Omental fat pad (tissue), 4 donors: ENCODE measurements at places on chromosomes 7 and 10. TPM values are rescaled to one million over a fixed set of nuclear protein-coding genes. Genes with fewer than 3 reads are reported as not detected.

The SAP25 gene
- 1.1 TPM for total RNA-seq

The C7orf57 gene
- total RNA-seq: not detected

The ANKRD1 gene
- not detected for total RNA-seq

The KLF6 gene
- total RNA-seq: 207 TPM

The SERPINE1 gene
- total RNA-seq: 861 TPM

The SPDYE8 gene
- not detected for total RNA-seq

The CC2D2B gene
- 1.2 TPM for total RNA-seq

The CLEC5A gene
- 0.60 TPM for total RNA-seq

The GPER1 gene
- 4.5 TPM for total RNA-seq

The STEAP1 gene
- 58.7 TPM for total RNA-seq

- no peak for DNase-seq
Measured at GRCh38 chr10:59702347-59702746, 7.3 kb downstream of the SLC16A9 start.

DNA sequence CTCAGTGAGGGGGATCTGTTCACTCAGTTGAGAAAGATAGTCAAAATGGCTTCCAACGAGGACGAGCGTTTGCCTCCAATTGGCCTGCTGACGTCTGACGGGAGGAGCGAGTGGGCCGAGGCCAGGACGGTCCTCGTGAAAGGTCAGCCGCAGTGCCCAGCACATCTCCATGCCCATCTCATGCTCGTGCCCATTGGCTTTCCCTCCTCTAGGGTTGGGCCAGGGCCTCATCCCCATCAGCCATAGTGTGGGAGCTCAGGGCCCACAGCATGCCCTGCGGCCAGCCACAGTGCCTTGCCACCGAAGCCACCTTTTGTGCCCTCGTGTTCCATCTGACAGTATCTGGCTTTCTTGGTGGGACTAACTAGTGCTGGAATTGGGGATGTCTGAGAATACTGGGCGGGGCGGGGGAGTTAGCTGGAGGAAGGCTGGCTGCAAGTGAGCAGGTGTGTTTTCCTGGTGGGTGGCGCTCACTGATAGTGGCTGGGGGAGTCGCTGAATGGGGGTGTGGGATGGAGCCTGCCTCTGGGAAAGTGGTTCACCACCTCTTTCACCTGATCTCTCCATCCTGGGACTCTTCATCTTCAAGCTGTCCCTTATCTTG is 13.9 kb downstream of the CHAT start:
- DNase-seq: no peak

- no peak for DNase-seq
Measured at GRCh38 chr10:113788604-113789083, 37.2 kb downstream of the PLEKHS1 start.

DNA sequence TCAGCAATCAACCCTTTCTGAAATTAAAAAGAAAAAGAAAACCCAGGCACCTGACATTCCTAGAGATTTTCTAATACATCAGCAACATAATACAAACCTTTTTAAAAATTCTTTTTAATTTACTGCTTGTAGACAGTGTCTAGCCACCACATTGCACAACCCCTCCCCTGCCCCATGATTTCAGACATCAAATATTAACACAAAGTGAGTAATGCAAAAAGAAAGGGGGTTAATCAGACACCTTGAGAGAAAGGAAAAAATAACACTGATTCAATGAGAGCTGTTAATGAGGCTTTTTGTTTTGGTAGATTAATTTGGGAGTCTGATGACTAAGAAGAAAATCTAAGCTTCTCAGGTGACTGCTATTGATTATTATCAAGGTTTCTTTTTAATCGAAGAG is 55.3 kb downstream of the SLC25A13 start:
- DNase-seq: no peak

GRCh38 chr7:36964297-36964696 is 240.0 kb upstream of the AOAH start:
- no peak for DNase-seq

DNA sequence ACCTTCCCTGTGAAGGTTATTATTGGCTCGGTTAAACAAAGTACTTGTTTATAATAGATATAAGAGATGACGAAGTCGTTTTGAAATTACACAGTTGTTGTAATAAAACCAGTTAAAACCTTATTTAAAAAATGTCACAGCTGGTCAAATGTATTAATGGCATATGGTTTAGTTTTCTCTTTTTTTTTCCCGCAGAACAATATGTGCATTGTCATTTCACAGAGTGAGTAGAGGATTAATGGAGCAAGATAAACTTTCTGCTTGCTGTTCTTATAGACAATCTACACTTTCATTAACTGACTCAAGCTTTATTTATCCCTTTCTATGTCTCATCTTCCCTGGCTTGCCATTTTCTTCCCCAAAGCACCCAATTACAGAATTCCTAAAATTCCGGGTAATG is 404.3 kb upstream of the NPVF start:
- no peak for DNase-seq

- no peak for DNase-seq
Measured at GRCh38 chr7:2843711-2844152, 376 bp downstream of the GNA12 start.

DNA sequence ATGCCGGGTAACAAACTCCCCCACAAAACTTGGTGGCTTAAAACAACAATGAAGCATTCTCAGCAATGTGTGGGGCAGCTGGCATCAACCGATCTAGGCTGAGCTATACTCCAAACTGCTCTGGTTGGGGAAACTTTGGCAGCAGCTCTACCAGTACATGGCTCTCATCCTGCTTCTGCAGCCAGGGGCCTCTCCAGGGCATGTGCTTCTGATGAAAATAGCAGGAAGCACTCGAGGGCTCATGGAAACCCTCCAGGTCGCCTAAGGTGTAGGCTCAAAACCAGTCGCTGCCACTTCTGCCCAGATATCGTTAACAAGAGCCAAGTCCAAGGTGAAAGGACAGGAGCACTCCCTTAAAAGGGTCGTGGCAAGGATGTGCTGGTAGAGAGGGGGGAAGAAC is 134.1 kb downstream of the TEX36 start:
- DNase-seq: no peak

- DNase-seq: no peak
Measured at GRCh38 chr7:20313626-20314025, 17.1 kb upstream of the ITGB8 start.

GRCh38 chr7:30027065-30027456 is 559 bp upstream of the FKBP14 start:
- no peak for DNase-seq

DNA sequence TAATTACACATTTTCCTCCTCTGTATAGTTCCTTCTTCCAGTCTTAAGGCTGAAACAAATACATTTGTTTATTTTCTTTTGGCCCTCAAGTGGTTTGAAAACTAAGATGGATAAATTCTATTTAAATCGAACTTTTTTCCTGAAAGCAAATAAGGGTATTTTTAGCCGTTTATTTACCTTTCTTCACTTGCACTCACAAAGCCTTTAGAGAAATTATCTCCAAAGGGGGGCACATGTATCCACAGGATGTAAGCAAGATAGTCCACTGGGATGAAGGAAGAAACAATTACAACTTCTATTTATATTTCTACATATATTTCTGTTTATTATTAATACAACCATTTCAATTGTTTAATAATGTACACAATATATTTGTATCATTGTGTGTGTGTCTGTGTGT is 10.2 kb downstream of the CPA4 start:
- DNase-seq: no peak

GRCh38 chr7:99440195-99440594 is 1.5 kb downstream of the CPSF4 start:
- no peak for DNase-seq

DNA sequence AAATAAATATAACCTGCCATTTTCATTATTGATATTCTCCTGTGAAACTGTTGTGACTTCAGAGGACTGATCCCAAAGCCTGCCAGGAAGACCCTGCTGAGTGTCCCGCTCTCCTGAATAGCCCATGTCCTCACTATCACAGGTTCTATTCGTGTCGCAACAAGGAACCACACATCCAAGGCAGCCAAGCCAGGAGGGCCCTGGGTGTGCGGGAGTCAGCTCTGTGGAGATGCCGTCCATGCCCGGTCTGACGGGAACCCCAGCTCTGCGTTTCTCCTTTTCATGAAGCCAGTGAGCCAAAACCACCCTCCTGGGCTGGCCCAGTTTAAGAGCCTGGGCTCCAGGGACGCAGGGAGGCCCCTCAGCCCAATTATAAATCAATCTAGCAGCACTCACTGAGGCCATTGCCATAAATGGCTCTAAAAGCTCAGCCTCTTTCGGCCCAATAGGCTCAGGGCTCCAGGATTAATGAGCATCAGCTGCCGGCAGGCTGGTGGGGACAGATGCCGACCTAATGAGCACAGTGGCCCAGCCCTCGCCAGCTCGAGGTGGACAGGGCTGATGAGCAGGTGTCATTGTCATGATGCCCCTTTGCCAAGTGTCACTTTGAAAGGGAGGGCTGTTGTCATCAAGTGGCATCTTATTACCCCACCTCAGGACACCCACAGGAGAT is 177.9 kb downstream of the PLXNA4 start:
- no peak for DNase-seq

DNA sequence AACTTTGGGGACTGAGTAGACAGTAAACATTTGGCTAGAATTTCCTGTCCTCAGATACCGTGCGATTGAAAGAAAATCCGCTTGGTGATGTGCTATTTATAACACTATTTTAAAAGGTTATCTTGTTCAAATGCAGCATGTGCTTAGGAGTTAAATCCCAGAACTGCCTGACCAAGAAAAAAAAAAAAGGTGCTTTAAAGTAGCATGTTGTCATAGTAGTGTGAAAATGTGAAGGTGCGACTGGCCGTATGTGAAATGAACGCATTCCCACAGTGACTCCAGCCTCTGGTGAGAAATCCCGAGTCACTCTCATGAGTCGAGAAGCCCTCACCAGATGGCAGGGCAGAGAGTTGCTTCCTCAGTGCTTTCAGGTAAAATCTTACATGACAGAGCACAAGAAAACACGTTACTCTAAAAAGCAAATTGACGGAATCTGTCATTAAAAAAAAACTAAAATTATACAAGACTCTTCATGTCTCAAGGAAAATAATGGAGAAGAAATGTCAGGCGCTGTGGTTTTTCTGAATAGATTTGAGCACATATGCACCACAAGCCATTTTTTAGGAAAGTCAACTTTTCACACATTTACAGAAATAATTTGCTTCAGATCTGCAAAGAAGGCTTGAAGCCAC is 18.4 kb upstream of the KLF6 start:
- DNase-seq: no peak

DNA sequence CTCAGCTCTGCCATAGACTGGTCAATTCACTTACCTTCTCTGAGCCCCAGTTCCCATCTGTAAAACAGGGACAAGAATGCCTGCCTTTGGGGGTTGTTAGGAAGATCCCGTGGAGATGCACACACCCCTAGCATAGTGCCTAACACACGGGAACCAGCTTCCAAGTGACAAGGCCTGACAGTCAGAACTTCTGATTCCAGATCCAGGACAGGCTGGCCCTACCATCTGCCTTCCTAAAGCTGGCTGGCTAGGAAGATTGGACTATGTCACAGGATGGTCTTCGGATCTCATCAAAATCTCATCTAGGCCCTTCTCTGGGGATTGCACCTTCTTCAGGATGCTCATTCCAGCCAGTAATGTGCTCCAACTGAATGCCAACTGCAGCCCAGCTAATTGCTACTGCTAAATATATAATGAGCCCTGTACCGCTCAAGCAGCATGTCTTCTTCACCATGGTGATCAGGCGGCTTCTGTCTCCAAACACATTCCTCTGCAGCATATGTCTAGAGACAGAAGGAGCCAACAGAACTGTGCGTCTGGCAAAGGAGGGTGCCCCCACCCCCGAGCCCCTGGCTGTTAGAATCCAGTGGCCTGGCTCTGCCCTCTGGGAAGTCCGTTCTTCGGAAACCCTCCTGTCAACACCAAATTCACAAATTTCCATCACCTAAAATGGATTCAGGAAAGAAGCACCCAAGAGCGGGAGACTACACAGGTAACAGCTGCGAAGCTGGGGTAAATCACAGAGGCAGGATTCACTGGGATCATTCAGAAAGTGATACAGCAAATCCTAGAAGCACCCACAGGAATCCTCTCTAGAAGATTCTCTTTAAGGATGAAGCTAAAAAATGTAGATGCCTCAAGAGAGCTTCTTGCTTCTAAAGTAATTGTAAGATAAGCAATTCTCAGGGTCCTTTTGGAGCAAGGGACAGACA is 142.1 kb upstream of the EEPD1 start:
- DNase-seq: no peak

GRCh38 chr7:148620749-148621359 is 30.3 kb downstream of the C7orf33 start:
- DNase-seq: no peak

DNA sequence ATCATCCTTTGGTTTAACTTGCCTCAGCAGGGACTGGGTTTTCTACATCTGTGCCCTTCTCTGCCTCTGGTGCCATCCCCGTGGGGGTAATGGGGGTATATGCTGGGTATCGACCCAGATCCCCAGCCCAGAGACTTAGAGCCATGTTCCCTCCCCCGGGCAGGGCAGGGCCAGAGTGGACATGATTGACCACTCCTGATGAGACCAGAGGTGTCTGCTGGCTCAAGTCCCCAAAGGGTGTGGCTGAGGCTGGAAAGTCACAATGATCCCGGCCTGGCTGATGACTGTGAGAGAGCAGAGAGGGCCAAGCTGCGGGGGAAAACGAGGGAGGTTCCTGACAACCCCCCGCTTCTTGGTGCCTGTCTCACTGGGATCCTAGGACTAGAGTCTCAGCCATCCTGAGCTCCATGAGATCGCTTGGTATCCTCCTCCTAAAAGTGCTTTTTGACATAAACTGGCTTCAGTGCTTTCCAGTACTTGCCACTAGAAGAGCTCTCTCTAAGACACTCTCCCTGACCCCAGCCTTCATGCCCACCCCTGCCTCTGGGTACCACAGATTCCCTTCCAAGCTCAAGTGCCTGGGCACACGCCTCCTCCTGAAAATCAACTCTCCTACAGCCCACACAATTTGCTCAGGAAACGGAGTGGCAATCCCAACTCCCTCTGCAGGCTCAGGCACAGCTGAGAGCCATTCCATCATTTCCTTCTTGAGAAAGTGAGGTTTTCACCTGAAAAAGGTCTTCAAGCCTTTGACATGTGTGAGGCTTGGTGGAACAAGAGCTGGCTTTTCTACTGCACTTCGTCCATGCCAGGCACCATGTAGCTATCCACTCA is 33.9 kb downstream of the DRGX start:
- no peak for DNase-seq

GRCh38 chr7:141017555-141017954 is 2.8 kb upstream of the MRPS33 start:
- DNase-seq: no peak

DNA sequence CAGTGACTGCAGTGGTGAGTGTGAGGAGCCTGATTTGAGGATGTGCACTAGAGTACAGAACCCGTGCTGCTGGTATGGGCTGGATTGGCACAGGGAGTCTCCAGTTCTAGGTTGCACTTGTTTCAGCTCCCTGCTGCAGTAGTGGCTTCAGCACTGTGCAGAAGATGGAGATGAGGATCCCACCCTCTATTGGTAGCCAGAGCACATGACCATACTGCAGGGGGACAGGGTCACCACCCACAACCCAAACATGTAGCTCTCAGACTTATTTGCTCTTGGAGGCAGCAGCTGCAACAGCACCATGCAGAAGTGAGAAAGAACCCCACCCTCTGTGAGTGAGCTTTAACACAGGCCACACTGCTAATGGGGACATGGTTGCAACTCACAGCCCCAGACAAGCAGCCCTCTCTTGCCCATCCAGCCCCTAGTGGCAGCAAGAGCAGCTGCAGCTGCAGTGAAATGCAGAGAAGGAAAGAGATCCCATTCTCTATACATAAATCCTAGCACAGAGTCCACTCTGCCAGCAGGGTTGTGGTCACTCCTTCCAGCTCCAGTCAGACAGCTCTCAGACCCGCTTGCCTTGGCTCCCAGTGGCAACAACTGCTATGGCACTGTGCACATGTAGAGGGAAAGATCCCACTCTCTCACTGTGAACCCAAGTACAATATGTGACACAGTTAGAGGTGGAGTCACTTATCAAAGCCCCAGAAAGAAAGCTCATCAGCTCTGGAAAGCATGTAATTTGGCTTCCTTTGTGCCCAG is 51.4 kb upstream of the SCIN start:
- DNase-seq: no peak
